Central memory CD4-positive, alpha-beta T cell (primary cell): ENCODE measurements at places on chromosomes 11 and 22.

DNA sequence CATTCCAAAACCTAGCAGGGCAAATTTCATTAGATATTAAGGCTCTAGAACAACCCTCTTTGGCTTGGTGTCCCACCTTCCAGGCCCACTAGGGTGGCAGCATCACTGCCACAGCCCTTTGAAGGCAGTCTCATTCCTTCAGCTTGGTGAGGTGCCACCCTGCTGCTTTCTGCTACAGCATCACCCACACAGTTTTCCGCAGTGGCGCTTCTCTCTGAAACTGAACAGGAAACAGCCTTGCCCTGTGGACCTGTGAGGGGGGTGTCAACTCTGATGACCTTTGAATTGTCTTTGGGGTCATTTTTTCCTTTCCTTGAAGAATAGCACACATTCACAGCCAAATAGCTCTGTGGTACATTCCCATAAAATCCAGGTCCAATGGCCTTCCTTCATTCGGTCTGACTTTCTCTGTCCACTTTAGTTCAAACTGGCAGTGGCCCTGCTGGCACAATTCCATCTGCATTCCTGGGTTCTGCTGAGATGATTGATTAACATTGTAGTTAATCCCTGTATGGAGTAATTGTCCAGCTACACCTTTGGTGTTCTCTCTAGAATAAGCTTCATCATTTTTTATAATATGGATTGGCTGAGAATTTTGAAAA, 251.9 kb upstream of the FAT3 start:
- DNase-seq = no peak

DNA sequence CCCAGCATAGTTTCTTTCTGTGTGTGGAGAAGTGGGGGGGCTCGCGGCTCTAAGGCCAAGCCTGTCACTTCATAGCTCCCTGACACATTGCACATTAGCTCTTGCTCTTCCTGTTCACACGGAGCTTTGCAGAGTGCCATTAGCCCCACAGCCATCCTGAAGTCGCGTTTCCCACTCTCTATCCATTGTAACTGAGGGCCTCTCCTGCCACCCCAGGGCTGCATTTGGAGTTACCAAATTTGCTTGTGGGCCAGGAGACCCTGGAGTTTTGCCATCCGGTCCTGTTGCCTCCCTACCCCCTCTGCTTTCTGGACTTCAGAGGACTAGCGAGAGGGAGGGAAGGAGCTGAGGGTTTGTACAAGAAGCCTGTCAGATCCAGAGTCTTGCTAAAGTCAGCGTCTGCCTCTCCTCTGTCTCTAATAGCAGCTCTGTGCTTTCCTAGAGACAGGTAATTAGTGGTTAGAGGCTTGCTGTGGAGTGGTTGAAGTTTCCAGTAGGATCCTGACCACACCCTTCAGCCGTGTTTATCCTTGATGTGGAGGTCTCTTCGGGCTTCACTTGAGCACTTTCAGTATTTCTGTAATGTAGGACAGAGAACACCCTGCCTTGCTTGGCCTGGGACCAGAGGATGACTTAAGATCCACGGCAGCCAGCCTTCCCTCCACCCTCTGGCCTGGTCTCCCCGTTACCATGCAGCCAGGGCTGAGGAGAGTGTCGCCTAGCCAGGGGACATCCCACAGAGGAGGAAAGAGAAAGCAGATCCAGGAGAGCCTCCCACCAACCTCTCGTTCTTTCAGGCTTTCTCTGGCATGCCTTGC, 14.1 kb downstream of the DCPS start:
- peak; percentile 9 for DNase-seq

- DNase-seq = no peak
Observed at GRCh38 chr22:21714786-21715185, 20.8 kb downstream of the YPEL1 start.

- DNase-seq = no peak
Observed at GRCh38 chr11:28038775-28039174, 69.2 kb downstream of the KIF18A start.

GRCh38 chr11:120339394-120339890, 3.2 kb downstream of the ARHGEF12 start:
- peak; percentile 13 for DNase-seq

GRCh38 chr22:26597026-26597425, 7.1 kb upstream of the TPST2 start:
- no peak for DNase-seq

- no peak for DNase-seq
Observed at GRCh38 chr11:65782816-65783228, 2.0 kb upstream of the AP5B1 start.

DNA sequence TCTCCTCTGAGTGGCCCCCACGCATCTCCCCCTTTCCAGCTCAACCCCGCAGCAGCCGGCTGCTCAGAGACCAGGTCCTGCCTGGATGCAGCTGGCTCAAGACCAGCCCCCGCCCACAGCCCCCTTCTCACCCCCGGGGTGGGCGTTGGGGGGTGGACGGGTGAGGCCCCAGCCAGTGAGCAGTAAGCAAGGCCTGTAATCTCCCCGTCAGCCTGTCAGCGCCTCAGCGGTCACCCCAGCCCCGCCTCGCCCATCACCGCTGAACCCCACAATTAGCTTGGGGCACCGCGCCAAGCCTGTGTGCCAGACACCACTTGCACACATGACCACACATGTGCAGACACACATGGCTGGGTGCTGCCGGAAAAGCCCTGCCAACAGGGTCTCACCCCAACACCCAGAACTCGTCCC, 5.9 kb downstream of the PLXNB2 start:
- no peak for DNase-seq

- DNase-seq = no peak
Observed at GRCh38 chr11:124415356-124415923, 9.2 kb downstream of the OR8B4 start.

DNA sequence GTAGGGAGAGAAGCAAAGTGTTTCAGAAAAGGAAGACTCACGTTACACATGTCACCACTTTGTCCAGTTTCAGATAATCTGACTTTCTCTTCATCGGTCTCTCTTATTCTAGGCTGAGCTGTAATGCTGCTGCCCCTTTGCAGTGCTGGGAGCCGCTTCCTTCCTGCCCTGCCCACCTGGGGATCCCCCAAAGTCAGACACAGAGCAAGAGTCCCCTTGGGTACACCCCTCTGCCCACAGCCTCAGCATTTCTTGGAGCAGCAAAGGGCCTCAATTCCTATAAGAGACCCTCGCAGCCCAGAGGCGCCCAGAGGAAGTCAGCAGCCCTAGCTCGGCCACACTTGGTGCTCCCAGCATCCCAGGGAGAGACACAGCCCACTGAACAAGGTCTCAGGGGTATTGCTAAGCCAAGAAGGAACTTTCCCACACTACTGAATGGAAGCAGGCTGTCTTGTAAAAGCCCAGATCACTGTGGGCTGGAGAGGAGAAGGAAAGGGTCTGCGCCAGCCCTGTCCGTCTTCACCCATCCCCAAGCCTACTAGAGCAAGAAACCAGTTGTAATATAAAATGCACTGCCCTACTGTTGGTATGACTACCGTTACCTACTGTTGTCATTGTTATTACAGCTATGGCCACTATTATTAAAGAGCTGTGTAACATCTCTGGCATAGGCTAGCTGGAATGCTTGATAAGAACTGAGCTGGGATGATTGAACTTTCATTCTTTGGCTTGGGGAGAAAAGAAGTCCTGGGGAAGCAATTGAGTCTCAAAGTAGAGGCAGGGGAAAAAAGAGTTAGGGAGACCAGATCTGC, 31.2 kb upstream of the SMIM35 start:
- no peak for DNase-seq

- DNase-seq = no peak
Observed at GRCh38 chr11:115918576-115918975, 414.4 kb upstream of the CADM1 start.

GRCh38 chr11:92662601-92663360, 306.7 kb upstream of the MTNR1B start:
- no peak for DNase-seq

DNA sequence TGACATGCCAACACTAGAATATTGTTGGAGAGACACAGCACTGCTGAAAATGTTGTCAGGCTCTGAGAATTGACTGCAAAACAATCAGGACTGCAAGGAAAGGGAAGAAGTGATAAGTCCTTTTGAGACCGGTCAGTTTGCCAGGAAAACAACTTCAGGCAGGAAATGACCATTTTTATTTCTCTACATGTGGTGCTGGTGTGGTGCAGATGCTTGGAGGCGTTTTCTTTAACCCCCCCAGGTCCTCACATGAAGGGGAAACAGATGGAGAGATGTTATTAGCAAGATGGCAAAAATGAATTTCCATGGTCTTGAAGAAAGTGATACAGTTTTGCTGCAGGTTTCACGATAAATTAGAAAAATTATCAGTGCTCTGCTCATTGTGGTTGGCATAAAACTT, 5.7 kb downstream of the AP2A2 start:
- no peak for DNase-seq

DNA sequence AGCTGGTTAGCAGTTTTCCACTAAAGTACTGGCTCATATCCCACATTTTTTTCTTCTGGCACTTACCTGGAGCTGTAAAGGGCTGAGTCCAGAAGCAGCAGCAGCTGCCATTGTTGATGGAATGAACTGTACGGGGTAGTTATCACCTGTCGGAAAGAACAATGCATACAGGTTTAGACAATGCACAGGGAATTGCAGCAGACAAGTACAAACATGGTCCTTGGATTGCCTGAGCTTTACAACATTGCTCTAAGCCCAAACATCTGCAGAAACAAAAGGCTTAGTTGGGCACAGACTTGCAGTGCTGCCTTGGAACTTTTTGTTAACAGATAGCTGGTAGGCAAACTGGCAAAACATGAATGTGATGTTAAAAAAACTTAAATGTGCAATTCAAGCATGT, 258.8 kb downstream of the SOX6 start:
- no peak for DNase-seq

GRCh38 chr11:87421422-87421821, 383.7 kb downstream of the TMEM135 start:
- peak; percentile 32 for DNase-seq

DNA sequence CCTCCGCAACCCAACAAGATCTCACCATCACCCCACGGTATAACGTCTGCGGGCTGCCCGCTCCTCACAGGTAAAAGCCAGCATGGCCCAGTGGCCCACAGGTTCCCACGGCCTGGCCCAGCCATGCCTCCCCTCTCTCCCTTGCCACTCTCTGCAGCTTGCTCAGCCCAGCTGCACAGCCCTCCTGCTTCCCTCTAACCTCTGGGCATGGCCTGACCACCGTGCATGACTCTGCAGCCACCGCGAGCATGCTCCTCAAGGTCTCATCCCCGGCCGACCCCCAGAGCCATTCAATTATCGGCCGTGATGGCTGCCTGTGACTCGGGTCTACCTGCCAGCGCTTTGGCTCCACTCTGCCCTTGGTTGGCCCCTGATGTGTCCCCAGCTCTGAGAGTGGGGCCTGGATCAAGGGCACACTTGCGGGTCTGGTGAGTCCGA, 185.5 kb downstream of the CTTN start:
- no peak for DNase-seq

- DNase-seq = no peak
Observed at GRCh38 chr11:62980133-62980760, 4.5 kb downstream of the SLC22A6 start.

- no peak for DNase-seq
Observed at GRCh38 chr22:45235851-45236342, 4.8 kb downstream of the KIAA0930 start.

- DNase-seq = no peak
Observed at GRCh38 chr22:29251981-29252911, 15.5 kb downstream of the RHBDD3 start.

DNA sequence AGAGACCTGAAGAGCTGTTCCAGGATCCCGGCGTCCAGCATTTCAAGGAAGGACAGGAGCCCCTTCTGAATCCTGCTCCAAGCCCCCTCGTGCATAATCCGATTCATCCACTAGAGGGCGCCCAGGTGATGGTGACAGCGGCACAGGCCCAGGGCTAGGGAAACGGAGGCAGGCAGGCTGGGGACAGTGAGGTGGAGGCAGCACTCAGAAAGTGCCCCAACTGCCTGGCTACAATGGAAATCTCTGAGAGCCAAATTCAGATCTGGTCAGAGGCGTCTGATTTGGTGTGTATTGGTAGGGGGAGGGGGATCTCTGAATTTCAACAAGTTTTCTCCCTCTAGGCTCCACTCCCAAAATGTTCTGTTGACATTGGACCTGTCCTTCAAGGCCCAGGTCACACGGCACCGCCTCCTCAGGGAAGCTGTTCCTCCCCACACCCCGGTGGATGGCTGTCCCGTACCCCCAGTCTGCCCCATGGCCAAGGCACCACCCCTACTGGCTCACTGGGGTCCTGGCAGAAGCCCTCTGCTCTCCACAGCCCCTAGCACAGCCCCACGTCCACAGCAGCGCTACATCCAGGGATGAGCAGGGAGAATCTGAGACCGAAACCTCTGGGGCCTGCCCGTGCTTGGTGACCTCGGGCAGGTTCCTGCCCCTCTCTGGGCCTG, 142.9 kb downstream of the CRYBB2 start:
- DNase-seq = peak; percentile 28

DNA sequence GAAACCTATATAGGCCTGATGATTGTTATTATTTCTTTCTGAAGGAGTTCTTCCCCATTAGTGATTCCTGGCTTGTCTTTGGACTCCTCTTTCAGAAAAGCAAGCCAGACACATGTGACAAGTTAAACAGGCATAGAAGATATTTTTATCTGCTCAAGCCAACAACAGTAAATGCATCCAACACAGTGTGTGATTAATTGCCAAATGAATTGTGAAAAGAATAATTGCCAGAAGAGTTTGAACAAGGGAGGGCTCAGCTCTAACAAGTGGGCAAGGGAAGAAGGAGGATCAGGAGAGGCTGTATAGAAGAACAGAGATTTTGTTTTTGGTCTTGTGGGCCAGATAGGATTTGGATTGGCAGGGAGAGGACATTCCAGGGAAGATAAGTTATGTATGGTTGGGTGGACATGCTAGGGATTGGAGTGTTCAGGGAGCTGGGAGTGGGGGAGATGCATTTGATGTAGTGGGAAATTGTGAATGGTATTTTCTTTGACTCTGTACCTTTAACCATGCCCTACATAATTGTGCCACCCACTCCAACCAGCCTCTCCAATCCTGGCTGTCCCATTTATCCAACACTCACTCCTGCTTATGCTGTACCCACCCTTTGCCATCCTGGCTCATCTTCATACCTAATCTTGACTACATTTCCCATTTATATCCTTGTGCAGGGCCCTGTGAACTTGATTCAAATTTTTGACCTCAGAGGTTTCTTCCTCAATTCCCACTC, 172.8 kb downstream of the RRAS2 start:
- DNase-seq = no peak

DNA sequence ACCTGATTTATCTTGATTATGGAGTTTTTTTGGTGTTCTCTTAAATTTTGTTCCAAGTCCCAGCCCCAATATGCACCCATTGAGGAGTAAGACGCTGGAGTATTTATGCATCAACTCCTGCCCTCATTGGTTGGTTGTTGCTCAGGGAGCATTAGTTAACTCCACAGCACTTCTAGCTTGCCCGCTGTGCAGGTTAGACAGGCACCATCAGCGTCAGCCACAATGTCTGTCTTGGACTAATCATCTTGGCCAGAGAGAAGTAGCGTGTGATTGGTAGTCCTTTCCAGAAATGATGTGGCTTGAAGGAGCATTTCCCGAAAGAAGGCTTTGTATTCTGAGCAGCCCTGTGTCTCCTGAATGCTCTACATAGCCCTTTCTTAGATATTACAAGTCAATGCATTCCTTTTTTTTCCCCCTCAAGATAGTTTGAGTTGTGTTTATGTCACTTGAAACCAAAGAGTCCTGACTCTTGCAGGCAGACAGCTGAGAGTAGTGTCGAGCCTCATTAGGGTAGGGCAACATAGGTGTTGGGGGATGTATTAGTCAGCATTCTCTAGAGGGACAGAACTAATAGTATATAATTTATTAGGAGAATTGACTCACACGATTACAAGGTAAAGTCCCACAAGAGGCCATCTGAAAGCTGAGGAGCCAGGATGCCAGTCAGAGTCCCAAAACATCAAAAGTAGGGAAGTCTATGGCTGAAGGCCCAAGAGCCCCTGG, 94.6 kb upstream of the RCN1 start:
- no peak for DNase-seq
